ENCODE measurements at places on chromosomes 11 and 22.

DNA sequence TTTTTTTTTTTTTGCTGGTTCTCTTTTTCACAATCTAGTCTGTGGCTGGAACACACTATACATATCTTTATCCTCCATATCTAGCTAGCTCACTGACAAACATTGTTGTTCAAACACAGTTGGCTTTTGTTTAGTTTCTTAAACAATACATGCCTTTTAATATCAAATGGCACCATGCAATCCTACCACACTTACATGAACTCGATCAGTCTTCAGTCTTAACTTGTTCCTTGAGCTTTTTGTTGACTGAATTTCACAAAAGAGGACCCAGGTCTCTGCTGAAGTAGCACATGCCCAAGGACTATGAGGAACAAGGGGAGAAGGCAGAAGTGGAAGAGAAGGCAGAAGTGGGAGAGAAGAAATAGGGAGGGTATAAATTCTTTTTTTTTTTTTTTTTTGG lies 25.5 kb downstream of the TMEM123 start:
- DNase-seq, result no peak

- DNase-seq, result no peak
Observed at GRCh38 chr11:44627911-44628729, 62.7 kb downstream of the CD82 start.

GRCh38 chr11:69468911-69469885 lies 12.3 kb upstream of the LINC01488 start:
- DNase-seq, result no peak

GRCh38 chr11:109963101-109963500 lies 130.1 kb upstream of the ZC3H12C start:
- DNase-seq, result no peak

GRCh38 chr11:97502201-97502600 lies 1112.4 kb downstream of the JRKL start:
- peak; percentile 0 for DNase-seq

GRCh38 chr11:131838016-131838415 lies 467.6 kb downstream of the NTM start:
- DNase-seq, result no peak

- DNase-seq, result peak; percentile 30
Observed at GRCh38 chr11:32884770-32885384, 7.7 kb upstream of the QSER1 start.

DNA sequence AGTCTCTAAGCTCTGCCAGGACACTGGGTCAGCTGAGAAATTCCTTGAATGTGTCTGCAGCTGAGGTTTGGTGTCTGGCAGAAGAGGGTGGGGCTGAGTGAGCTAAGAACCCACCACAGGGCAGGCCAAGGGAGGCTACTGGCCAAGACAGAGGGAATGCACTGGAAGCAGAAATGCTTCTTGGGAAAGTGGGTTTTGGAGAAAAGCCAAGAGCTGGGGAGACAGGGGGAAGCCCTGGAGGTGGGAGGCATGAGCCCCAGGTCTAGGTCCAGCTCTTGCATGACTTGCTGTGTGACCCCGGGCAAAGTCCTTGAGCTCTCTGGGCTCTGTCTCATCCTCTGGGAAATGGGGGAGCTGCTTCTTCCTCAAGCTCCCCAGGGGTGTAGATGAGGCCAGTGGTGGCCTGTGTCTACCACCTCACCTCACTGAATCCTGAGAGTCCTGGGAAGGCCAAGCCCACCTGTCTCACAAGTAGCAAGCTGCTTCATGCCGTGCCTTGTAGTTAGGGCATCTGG lies 2.3 kb downstream of the MMP11 start:
- DNase-seq, result peak; percentile 43

DNA sequence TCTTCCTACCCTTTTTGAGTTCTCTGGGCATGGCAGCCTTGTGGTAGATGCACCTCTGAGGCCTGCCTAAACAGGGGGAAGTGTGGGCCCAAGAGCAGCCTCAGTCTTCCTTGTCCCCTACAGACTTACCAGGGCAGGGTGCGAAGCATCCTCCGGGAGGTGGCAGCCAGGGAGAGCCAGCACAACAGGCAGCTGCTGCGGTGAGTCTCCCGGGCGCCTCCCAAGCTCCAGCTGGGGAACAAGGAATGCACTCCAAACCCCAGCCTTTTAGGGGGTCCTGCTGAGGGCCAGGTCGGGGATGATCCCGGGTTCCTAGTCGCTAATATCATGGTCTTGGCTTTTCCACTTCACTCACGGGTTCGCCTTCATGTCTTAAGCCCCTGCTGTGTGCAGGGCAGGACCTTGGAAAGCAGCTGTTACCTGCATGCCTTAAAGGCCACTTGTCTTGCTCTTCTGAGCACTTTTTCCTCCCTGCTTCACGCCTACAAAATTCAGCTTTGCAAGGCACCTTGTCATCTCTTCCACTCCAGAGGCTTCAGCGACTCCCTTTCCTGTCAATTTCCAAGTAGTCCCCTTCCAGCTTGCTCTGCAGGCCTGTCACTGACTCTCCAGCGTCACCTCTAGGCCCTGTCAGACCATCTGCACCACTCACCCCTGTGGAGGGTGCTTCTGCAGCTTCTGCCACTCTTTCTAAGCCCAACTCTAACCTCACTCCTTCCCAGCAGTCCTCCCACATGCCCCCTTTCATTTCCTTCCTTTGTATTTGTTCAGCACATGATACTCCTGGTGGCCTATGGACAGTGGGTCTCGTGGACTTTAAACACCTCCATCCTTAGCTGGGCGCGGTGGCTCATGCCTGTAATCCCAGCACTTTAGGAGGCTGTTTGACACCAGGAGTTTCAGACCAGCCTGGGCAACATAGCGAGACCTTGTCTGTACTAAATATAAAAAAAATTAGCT lies 57.0 kb downstream of the PISD start:
- DNase-seq, result no peak

DNA sequence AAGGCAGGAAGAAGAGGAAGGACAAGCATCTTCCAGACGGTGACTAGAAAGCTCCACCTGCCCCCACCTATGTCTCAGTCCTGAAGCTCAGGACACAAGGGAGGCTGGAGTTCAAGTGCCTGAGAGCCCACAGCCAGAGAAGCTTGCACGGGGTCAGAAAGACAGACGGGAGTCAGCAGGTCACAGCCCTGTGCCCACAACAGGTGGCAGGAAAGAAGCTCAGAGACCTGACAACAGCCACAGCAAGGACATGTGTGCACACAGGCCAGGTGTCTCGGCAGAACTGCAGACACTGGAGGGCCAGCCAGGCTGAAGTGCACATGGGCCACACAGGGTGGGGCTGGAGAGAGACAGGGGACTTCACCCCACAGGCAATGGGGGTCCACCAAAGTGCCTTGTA lies 37.2 kb upstream of the MOB2 start:
- no peak for DNase-seq

- DNase-seq, result peak; percentile 93
Observed at GRCh38 chr11:65498977-65499712, at the start of gene MALAT1. Gene MALAT1 (plus strand): TSS chr11:65499045.

- no peak for DNase-seq
Observed at GRCh38 chr11:91790346-91791170, 434.1 kb upstream of the FAT3 start.

DNA sequence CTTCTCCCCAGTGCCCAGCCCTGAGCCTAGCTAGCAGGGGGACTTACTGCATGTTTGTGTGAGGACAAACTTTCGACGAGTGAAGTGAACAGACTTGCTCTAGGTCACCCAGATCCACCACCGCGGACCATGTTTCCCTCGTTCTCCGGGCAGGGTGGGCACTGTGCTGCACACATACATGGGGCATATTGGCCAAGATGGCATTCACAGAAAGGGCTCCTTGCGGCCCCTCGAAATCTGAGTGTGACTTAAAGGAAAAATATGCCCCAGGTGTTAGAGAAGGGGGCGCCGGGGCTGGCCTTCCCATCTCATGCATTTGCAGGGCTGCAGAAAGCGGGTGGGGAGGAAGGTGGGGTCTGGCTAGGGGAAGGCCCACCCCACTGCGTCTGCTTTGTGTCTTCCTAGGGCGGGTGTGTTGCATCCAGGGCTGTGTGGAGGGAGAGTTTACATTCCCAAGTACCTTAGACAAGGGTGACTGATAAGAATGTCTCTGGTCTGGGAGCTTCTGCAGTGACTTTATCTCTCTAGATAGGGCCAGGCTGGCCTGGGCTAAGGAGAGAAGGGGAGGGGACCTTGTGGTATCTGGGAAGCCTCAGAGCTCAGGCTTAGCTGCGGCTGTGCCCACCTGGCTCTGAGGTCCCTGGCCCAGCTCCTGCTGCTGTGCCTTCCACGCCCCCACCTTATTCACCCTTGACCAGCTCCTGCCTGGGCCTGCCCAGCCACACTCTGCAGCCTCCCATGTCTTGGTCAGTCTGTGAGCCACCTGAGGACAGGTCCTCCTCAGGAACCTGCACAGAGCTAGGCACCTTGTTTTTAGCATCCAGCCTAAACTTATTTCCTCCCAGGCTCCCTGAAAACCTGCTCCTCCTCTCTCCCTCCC lies 45.8 kb downstream of the LRRC32 start:
- DNase-seq, result no peak

DNA sequence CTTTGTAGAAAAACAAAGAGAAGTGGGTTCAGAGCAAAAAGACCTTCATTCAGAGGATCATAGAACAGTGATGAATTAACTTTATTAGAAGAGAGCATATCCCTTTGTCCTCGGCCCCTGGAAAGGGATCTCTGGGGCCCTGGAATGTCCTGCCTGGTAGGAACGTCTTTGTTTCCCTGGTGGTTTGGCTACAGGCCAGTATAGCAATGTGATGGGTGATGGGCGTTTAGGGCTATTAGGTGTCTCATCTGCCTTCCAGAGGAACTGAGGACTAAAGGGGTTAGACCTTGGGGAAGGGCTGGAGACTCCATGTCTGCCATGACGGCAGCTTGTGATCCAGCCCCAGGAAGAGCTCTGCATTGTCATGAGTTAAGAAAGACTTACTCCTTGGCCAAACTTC lies 9.1 kb downstream of the APOL4 start:
- DNase-seq, result no peak

DNA sequence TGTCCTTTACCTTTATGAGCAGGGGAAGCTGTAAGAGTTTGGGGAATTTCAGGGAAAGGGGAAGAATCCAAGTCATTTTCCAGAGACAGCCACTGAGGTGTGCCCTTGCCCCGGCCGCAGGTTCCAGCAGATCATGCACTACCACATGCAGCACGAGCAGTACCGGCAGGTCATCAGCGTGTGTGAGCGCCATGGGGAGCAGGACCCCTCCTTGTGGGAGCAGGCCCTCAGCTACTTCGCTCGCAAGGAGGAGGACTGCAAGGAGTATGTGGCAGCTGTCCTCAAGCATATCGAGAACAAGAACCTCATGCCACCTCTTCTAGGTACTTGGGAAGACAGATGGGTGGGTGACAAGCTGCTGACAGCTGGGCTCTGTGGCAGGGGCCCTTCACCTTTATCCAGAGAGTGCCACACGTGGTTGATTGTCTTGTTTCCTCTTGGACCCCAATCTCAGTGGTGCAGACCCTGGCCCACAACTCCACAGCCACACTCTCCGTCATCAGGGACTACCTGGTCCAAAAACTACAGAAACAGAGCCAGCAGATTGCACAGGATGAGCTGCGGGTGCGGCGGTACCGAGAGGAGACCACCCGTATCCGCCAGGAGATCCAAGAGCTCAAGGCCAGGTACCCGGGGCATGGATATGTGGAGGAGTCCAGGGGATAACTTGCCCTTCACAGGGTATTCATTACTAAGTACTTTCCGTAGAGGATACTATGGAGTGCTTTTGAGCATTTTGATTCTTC lies 5.8 kb upstream of the HMBS start:
- no peak for DNase-seq

- no peak for DNase-seq
Observed at GRCh38 chr11:5541427-5541826, 6.9 kb downstream of the OR52H1 start.

- DNase-seq, result no peak
Observed at GRCh38 chr22:26842103-26842502, 184.7 kb downstream of the MIAT start.

DNA sequence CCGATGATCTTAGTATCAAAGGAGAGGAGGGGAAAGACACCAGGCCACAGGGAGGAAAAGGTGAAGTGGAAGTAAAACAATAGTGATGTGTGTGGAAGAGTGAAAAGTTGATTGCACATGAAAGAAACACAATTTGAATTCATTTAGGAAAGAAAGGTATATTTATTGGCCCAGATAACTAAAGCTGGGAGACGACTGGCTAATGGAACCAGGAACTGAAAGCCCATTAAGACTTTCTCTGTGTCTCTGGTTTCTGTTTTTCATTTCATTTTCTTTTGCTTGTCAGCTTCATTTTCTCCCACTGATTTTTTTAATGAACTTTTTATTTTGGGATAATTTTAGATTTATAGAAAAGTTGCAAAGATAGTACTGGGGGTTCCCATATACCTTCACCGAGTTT lies 5.1 kb upstream of the DCHS1 start:
- DNase-seq, result no peak

DNA sequence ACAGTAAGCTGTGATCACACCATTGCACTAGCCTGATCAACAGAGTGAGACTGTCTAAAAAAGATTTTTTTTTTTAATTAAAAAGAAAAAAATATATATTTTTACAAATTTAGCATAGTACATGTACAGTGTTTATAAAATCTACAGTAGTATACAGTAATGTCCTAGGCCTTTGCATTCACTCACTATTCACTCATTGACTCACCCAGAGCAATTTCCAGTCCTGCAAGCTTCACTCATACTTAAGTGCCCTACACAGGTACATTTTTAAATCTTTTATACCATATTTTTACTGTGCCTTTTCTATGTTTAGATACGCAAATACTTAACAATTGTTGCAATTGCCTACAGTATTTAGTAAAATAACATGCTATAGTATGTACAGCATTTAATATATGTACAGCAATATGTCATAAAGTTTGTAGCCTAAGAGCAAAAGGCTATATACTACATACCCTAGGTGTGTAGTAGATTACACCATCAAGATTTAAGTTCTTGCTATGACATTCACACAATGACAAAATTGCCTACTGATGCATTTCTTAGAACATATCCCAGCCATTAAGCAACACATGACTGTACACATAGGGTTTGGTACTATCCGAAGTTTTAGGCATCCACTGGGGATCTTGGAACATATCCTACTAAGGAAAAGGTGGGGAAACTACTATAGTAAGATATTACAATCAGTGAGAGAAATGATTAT lies 22.8 kb downstream of the PIK3C2A start:
- DNase-seq, result no peak

DNA sequence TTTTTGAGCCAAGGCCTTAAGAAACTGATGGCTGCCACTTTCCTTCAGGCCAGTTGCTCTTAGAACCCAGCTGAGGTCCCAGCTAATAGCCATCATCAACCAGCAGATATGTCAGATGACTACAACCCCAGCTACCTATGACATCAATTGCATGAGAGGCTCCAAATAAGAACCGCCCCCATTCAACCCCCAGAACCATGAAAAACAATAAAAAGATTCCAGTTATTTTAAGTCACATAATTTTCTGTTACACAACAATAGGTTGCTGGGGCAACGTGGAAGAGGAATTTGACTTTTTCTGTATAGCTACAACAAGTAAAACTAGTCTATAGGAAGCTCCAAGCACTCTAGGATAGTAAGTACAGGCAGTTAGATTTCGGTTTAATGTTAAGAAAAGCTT lies 216.3 kb upstream of the MTNR1B start:
- no peak for DNase-seq
